IMR-90 (cell line): ENCODE measurements at places on chromosomes 16 and 17. TPM values are rescaled to one million over a fixed set of nuclear protein-coding genes. Genes with fewer than 3 reads are reported as not detected.

The SPEM1 gene
- not detected in 2 replicates for total RNA-seq

DNA sequence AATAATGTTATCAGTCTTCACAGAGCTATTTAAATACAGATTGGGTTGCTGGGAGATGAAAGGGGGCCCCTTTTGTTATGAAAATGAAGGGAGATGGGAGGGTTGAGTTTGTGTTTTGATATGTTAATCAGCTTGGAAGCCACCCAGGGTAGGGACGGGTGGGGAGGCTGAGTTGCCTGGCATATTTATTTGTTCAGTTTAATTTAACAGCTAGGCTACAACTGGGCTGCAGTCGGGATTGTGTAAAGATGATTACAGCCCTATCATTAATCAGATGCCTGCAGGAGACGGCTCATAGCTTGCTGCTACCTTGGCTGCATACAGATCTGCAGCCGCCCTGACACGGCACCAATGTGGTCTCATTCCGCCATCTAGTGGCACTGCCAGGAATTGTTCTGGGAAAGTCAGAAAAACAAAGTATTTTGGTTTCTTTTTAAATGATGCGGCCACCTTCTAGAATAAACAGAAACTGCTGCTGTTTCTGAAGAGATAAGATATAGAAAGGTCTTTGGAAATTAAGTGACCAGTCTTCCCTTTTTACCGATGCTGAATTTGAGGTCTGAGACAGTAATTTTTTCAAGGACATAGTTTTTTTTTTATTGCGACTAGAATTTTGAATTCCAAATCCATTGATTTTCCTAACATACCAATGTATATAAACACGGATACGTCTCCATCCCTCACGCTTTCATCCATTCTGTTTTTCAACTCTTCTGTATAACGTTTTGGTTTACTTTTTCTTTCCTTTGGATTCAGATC lies 458.0 kb upstream of the ASIC2 start:
- peak; percentile 42 for DNase-seq

The TEKT1 gene
- not detected in 2 replicates for total RNA-seq

- no peak for DNase-seq
Observed at GRCh38 chr16:76157629-76158028, 119.6 kb upstream of the CNTNAP4 start.

- no peak for DNase-seq
Observed at GRCh38 chr16:86363836-86364618, 146.3 kb upstream of the FOXF1 start.

GRCh38 chr16:57266531-57267260 lies 17.8 kb downstream of the PLLP start:
- no peak for DNase-seq

- no peak for DNase-seq
Observed at GRCh38 chr17:78774956-78775571, 7.0 kb downstream of the CYTH1 start.

The C17orf78 gene
- not detected in 2 replicates for total RNA-seq

The OR1A1 gene
- total RNA-seq = not detected in 2 replicates

- DNase-seq = peak; percentile 36
Observed at GRCh38 chr17:58970609-58971450, 135.8 kb downstream of the TRIM37 start.

DNA sequence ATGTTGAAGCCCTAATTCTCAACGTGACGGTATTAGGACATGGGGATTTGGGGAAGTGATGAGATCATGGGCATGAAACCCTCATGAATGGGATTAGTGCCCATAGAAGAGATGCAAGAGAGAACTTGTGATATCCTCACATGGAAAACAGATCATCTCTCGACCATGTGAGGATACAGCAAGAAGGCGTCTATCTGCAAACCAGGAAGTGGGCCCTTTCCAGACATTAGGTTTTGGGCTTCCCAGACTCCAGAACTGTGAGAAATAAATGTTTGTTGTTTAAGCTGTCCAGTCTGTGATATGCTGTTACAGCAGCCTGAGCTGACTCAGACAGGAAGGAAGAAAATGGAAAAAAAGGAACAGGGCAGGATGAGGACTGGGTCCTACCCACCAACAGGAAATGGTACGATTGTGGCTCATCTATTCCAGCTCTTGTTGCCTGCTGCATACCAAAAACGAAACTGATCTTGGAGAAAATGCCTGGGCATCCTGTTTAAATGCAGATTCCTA lies 21.9 kb upstream of the SSTR2 start:
- peak; percentile 48 for DNase-seq

The PSMD12 gene
- total RNA-seq = 17.9 and 48.9 TPM in 2 replicates

DNA sequence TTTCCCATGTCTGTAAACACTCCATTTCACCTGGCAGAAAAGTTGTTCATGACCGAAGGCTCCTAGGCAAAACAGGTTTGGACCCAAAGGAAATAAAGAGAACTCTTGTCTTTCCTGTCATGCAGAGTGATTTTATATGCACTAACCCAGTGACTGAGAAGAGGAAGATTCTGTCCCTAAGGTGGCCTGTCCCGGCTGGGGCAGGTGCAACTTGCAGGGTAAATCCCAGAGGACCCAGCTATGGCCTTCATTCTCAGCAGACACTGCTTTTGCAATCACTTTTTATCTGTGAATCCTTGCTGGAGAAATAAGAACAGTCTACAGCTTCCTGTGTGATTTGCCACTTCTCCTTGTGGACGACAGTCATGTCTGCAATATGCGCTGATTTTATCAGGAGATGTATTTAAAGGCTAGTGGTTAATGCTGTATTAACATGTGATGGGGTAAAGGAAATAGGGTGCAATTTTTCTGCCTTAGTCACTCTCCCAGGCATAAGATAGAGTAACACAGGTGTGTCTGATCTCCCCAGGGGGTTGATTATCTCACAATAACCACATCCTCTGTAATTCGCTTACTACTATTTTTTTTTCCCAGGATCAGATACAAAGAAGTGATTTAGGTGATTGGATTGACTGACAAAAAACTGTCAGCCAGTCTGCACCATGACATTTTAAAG lies 696.8 kb upstream of the SOX9 start:
- DNase-seq = peak; percentile 76

The CD79B gene
- not detected in 2 replicates for total RNA-seq

The CA10 gene
- not detected in 2 replicates for total RNA-seq
